ENCODE measurements at places on chromosomes 5 and 9.

DNA sequence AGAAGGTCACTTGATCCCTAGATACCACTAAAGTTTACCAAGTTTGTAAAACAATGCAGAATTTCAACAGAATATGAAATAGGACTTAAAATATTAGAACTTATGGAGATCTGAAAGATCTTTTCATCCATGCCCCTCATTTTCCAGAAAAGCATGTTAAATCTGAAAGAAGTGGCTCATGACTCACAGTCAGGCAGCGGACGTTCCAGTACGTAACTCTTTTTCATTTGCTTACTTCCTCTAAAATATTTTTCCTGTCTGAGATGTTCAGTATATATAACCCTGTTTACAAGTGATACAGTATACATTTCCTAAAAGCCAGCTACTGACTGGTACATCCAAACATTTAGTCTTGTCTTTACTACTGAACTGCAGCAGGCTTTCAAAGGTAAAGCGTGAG lies 22.3 kb downstream of the FBXW2 start:
- no peak for DNase-seq

DNA sequence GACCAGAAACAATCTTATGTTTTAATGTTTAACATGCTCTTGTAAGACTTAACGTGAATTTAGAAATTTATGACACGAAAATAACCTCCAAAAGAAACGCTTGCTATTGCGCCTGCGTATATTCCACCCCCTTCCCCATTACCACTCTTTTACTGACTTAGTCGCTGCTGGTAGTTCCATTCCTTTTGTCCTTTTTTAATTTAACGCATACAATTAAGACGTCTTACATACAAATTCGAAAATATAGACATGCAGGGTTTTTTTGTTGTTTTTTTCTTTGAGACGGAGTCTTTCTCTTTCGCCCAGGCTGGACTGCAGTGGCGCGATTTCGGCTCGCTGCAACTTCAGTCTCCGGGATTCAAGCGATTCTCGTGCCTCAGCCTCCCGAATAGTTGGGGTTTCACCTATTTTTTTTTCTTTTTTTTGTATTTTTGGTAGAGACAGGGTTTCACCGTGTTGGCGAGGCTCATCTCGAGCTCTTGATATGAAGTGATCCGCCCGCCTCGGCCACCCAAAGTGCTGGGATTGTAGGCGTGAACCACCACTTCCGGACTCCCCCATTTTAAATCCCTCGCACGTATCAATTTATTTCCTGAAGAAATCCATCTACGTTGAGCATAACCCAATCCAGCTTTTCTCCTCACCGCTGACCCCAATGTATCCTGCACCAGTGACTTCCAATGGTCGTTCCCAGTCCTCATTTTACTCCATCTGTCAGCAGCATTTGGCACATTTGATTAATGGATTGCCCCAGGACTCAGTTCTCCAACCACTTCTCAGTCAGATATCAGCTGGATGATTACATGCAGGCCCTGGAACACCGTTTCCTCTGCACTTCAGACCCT lies 684 bp upstream of the MED7 start:
- DNase-seq: peak; percentile 40

- no peak for DNase-seq
These were observed 8.2 kb downstream of the DNM1 start for GRCh38 chr9:128211186-128211980.

- no peak for DNase-seq
These were observed 28.0 kb downstream of the FBXW5 start for GRCh38 chr9:136916330-136917184.

- DNase-seq: peak; percentile 16
These were observed 26.4 kb upstream of the NOTCH1 start for GRCh38 chr9:136572003-136572827.

DNA sequence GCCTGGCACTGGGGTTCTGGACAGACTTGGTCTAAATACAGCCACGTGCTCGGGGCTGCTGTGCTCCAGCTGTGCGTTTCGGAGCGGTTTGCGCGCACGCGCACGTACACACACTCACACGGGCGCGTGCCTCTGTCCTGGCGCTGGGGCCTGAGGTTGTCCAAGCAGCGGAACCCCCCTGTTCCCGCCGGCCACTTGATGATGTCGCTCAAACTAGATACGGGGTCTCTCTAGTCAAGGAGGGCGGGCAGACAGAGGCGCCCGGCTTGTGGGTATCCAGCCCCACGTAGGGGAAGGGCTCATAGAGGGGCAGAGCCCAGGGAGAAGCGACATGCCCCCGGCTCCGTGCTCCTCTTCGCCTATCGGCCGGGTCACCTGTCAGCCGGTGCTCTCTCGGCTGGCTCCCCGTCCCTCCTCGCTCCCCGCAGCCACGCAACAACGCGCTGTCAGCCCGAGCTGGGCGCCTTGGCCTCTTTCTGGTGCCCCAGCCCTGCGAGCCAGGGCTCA lies 8.9 kb downstream of the NR2F1-AS1 start:
- DNase-seq: no peak

DNA sequence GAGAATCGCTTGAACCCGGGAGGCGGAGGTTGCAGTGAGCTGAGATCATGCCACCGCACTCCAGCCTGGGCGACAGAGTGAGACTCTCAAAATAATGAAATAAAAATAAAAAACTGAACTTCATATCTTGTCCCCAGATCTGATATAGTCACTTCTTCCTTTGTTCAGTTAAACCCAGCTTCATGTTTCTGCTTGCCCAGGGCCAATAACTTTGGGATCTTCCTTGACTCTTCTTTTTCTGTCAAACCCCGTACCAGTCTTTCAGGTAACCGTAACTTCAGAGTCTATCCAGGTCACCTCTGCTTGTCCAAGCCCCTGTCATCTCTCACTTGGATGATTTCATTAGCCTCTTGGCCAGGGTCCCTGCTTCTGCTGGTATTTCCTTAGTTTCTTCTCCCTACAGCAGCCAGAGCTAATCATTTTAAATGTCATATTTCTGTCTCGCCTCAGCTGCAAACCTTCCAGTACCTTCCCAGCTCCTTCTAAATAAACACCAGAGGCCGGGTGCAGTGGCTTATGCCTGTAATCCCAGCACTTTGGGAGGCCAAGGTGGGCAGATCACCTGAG lies 19.7 kb upstream of the ABL1 start:
- DNase-seq: no peak

DNA sequence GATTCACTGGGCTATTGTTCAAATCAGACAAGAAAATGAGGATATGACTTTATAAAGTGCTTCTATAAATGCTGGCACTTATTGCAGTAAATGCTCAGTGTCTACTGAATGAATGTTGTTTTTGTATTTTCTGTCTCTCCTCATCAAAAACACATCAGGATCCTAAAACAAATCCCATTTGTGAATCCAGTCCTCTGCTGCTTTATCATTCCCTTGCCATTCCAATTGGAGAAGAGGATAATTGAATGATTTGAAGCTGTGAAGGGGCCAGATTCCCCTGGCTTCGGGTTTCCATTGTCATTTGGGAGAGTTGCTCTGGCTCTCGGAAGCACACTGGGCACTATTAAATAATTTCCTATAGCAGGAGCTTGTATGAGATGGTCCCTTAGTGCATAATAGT lies 666.8 kb downstream of the ACTL7B start:
- no peak for DNase-seq

DNA sequence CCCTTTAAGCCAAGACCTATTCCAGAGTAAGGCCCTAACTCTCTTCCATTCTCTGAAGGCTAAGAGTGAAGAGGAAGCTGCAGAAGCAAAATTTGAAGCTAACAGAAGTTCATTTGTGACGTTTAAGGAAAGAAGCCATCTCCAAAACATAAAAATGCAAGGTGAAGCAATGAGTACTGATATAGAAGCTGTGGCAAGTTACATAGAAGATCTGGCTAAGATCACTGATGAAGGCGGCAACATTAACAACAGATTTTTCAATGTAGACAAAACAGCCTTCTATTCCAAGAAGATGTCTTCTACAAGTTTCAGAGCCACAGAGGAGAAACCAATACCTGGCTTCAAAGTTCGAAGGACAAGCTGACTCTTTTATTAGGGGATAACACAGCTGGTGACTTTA lies 1143.4 kb downstream of the CDH12 start:
- no peak for DNase-seq

DNA sequence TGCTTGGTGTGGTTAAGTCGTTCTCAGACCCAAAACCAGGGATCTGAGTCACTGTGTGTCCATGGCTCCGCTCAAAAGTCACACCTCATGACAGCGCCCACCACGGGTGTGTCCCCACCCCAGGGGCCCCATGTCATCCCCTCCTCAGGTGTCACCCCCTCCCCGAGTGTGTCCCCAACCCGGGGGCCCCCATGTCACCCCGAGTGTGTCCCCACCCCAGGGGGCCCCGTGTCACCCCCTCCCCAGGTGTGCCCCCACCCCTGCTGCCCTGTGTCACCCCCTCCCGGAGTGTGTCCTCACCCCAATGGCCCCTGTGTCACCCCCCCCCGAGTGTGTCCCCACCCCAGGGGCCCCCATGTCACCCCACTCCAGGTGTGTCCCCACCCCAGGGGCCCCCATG lies 5.1 kb downstream of the LRRC14B start:
- DNase-seq: no peak

DNA sequence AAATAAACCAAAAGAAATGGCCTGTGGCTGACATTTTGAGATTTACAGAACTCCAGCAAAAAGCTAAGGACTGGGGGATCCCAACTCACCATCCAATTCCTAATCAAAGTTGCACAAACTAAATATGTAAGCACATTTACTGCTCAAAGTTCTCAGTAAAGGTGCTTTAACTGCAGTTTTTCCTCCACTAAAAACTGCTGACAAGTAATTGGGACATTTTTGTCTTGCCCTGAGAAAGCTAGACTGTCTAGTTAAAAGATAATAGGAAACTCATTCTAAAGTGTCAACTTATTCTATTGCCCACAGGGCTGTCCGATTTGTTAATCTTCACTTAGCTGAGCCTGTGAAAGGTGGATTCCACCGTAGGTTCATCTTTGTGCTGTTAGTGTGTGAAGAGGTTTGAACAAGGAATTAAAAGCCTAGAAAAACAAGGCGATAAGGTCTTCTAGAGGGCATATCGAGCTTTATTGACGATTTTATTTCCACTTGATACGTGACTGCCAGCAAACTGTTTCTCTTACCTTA lies 1.0 kb downstream of the DOCK8 start:
- no peak for DNase-seq

DNA sequence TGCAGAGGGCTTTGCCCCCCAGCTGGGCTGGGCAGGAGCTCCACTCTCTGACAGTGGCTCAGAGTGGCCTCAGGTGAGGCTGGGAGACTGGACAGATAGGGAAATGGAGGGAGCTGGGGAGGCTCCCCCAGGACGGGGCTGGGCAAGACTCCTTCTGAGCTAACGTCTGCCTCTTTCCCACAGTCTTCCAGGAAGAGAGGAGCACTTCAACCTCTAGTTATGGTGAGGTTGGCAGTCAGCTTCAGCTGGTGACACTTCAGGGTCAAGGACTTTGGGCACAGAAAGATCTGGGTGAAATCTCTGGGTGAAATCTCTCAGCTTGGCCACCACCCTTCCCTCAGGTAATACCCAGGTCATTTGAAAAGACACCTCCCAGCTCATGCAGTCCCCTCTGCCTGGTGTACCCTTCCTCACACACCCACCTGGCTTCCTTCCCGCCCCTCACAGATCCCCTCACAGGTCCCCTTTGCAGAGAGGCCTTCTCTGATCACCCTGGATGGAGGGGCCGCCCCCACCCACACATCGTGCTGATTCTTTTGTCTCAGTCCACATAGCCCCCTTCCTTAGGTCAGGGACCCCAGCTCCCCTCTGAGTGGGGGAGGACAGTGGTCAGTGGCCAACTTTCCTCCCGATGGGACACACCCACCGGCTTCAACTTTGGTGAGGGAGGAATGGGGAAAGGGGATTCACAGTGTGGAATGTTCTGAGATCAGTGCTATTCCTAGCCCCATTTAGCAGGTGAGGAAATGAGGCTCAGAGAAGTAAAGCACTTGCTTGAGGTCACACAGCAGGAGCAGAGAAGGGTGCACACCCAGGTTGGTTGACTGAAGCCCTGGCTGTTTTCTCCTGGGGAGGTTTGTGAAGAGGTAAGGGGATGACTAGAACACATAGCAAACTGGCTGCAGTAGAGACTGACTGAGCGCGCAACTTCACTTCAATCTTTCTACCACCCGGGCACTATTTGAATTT lies 15.8 kb upstream of the NEURL1B start:
- DNase-seq: no peak

DNA sequence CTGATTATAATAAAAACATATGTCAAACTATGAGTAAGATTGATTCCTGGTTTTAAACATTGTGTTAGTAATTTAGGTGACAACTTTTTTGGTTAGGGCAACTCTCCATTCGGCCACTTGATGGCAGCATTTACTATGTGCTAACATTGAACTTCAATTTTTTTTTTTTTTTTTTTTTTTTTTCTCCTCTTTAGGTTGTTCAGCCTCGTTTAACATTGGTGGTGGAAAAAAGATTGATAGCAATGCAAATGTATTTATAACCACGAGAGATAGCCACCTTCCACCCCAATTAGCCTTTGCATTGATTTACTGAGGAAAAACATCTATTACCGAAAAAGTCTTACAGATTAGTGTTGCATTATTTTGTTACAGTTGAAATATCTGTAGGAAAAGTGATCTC lies 159.1 kb downstream of the CSNK1G3 start:
- peak; percentile 29 for DNase-seq

- DNase-seq: peak; percentile 77
These were observed 17.5 kb downstream of the PTTG1 start for GRCh38 chr5:160439205-160439600.

All from MG63 (cell line).